Activated naive CD4-positive, alpha-beta T cell treated with anti-CD3 and anti-CD28 coated beads, Interleukin-2, amount 10 ng/mL, durations not matched to agents 7 days and 5 days (primary cell): ENCODE measurements at places on chromosomes 1 and 21.

- DNase-seq = no peak
Measured at GRCh38 chr21:36461918-36462486, 17.9 kb downstream of the CLDN14 start.

DNA sequence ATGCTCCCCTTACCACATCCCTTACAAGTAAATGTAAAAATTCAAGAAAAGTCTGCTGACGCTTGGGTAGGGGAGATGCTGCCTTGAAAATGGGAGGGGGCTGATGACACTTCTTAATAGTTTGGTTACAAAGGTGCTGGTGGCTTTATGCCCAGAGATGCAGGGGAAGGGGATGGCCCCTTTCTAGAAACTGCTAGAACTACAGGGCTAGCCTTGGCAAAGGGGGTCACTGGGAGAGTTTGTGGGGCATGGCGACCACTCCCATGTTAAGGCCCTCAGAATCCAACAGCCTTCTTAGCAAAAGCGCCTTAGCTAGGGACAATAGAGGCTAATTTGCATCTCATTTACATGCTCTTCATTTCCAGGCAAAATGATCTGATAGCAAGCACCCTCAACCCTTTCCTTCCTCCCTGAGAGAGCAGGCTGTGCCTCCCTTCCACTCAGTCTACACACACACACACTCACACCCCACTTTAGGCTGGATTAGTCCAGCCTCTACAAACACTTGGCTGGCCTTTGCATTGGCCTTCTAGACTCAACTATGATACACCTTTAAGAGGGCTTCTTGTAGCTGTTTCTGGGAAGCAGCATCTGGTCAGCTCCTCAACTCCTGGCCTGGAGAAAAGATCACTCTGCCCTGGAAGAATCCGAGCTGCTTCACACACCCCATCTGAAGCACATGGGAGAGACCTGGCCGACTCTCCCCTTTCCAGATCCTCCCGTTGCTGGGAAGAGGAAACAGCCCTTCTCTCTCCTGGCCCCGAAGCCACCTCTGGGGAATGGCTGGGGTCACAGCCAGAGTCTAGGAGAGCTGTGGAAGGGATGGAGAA, 1.7 kb downstream of the SEMA6C start:
- no peak for DNase-seq

DNA sequence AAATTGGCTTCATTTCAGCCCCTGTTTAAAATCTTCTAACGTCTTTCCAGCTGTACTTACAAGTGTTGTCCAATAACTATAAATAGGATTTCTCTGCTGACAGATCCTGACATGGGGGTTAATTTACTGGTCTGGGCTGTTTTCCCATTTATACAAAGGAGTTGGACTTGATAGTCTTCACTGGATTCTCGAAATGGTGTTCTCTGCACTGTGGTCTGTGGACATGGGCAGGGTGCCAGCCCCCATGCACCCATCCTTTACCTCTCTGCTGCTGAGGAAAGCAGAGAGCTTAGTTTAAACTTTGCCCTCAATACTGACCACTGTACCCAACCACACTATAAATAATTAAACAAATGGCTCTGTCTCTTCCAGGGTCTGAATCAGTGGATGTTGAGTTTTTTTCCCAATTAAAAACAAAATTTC, 5.2 kb downstream of the DIO1 start:
- DNase-seq = no peak

GRCh38 chr1:180033390-180033789, 78.8 kb downstream of the CEP350 start:
- DNase-seq = no peak

DNA sequence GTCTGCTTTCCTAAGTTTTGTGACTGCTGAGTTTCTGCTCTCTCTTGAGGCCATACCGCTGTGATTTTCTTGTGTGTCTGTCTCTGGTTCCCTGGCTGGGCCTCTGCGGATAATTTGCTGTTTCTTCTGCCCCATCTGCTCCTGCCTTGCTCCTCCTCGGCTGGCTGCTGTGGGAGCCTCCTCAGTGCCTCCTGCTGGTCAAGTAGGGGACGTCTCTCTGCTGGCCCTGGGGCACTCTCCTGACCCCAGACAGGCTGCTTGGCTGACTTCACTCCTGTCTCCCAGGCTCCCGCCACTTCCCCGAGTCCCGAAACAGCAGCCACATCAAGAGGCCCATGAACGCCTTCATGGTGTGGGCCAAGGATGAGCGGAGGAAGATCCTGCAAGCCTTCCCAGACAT, 28.5 kb downstream of the ETNK2 start:
- DNase-seq = no peak

- no peak for DNase-seq
Measured at GRCh38 chr1:24996456-24996855, 66.4 kb upstream of the RUNX3 start.

- DNase-seq = no peak
Measured at GRCh38 chr21:20943561-20943997, 54.6 kb upstream of the NCAM2 start.

DNA sequence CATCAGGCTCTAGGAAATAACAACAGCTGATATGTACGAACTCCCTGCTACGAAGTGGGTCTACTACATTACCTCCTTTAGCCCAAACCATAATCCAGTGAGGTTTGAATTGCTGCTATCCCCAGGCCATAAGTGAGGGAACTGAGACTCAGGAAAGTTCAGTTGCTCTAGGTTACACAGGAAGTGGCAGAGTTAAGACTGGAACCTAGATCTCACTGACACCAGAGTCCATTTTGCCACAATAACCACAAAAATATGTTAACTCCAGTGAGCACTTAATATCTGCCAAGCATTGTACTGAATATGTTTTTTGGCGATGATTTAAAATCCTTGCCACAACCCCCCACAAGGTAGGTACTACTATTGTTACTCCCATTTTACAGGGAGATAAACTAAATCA, 8.9 kb upstream of the TADA1 start:
- DNase-seq = no peak

DNA sequence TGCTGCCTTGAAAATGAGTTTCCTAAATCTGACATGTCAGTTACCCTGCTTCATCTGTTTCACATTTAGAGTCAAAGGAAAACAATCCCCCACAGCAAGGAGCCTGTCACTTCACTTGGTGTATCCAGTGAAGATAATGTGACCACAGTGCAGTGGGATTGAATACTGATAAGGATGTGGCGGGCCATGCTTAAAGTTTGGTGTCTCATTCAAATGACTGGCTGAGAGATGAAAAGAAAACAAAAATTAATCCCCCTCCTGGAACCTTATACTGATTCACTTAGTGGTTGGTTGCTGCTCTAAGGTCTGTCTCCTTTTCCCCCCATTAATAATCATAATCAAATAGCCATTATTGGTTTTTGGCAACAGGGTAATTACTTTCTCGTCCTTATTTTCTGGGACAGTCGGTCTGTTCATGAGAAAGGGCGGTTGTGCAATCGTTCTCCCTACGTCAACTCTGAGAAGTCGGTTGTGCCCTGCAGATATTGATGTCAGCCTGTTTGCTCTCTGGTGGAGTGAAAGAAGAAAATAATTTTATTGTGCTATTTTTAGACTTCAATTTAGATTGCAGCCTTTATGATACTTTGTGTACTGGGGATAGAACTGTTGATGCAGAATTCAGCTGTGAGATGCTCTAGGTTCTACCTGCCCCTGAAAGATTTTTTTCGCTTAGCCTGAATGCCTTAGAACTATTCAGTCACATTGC, 360.2 kb downstream of the DISC1 start:
- no peak for DNase-seq

DNA sequence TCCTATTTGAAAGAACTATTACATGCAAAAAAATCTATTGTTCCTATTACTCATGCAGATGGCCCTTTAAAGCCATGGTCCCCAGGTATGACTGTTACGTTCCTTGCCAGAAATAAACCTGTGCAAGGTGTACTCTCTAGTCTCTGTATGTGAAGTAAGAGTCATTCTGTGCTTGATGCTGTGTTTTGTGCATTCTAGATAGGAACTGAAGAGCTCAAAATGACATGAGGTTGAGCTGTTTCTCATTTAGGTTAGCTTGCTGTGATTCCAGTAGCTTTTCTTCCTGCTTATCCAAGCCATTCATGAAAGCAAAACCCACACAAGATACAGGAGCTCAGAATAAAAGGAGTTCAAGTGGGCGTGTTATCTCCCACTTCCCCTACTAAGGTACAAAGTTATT, 64.3 kb upstream of the ZNF326 start:
- DNase-seq = no peak

- no peak for DNase-seq
Measured at GRCh38 chr1:55065648-55066047, 26.3 kb downstream of the PCSK9 start.

- peak; percentile 36 for DNase-seq
Measured at GRCh38 chr1:28236656-28237322, 865 bp downstream of the ATP5IF1 start.
